RWPE2 (cell line): ENCODE measurements at places on chromosomes 5 and 9.

DNA sequence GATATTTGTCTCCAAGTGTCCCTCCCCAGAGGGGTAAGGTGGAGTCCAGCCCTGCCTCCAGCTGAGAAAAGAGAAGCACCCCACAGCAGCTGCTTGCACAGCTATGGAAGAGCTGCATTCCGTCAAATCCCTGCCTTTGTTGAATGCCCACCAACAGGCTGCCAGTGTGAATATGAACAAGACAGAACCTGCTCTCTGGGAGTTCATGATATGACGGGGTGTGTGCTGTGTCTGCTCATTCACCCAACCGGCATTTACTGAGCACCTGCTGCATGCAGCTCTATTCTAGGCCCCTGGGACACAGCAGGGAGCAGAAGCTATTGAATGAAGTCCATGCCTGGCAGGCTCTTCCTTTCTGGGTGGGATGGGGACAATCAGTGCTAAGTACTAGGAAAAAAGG is 238.8 kb downstream of the GADD45G start:
- DNase-seq: no peak

DNA sequence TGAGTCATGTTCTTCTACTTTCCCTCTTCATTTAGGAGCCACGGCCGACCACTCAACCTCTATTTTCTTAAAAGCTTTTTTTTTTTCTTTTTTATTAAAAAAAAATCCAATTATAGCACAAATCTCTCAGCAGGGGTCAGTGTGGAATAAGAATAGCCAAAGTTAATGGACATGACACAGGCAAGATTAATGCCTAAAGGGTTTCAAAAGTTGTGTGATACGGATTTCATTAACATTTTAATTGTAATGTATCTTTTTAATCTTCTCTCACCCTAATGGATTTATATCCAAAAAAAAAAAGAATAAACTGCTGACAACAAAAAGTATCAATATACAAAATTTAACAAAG is 5.4 kb downstream of the NACC2 start:
- no peak for DNase-seq

DNA sequence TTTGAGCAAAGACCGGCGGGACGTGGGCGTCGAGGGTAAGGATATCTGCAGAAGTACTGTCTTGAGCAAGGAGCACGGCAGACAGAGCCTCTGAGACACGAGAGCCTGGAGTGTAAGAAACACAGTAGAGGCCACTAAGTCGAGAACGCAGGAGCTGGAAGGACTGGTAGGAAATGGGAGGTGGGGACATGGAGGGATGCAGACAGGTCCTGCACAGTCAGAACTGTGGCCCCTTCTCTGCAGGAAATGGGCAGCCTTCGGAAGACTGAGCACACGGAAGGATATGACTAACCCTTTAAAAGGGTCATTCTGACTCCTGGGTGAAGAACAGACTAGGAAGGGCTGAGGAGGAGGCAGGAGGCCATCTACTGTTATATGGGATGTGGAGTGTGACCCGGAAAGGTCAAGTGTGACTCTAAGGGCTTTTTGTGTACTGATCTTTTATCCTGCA is 1.4 kb upstream of the CAMSAP1 start:
- no peak for DNase-seq

DNA sequence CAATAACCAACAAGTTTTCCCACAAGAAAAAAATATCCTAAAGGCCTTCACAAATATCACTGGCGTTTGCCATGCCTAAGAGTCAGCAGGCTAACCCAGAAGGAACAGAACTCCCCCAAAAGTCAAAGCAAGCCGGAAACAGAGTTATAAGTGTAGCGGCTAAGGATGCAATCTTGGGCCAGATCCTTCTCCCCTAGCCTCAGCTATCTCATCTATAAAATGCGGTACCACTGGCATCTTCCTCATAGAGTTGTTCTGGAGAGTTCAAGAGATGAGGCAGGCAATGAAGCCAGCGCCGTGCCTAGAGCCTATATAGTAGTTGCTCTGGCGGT is 632 bp downstream of the DPM2 start:
- DNase-seq: no peak

- DNase-seq: no peak
Measured at GRCh38 chr5:141934099-141934844, 10.6 kb downstream of the DELE1 start.

DNA sequence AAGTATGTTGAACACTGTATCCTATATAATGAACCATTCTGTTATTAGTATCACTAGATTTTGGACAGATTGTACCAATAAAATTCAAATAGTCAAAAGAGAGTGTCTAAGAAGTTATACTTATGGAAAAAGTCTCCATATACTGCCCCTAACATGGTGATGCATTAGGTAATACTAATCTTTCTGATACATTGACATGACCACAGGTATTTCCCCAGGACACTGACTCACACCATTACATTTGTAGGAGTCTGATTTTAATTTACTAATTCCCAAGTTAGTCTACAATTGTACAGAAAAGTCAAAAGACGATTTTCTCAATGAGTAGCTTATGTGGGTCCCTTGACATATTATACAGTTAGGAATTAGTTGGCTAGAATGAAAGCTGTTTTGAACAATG is 593.8 kb downstream of the ISL1 start:
- no peak for DNase-seq
